ENCODE measurements at places on chromosomes 12 and 14.

DNA sequence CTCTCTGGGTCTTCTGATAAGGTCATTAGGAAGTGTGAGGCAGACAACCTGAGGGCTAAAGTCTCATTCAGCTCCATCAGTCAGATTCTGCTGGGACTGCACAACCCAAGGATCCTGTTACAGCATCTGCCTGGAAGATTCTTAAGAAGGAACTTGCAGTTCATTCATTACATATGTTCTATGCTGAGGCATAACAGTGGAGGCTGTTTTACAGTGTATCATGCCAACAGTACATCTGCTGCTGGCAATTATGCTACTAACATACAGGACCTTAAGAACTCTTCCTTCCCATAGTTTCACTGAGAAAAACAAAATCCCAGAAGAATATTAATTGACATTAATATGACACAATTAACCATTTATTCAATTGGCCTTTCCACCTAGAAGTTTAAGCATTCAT, 968.6 kb downstream of the DIO2 start:
- DNase-seq: no peak

- no peak for DNase-seq
Measured at GRCh38 chr14:71658261-71658860, 273.9 kb upstream of the RGS6 start.

- peak; percentile 6 for DNase-seq
Measured at GRCh38 chr14:56491299-56492285, 88.0 kb upstream of the TMEM260 start.

DNA sequence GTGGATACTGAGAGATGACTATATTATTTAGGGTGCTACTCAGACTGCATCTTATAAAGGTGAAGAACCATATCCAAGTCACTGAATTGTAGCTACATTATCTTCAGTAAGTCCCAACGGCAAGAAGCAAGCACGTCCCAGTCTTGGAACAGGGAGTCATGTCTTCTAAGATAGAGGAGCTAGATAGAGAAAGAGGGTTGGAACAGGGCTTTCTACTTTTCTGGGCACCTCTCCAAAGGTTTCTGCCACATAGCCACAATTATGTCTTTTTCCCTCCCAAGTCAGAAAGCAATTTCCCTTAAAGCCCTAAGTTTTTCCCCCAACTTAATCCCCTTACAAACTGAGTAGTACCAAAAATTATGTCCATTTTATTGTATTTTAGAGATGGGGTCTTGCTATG, 22.4 kb downstream of the MAPK1IP1L start:
- DNase-seq: no peak

- DNase-seq: no peak
Measured at GRCh38 chr12:64745980-64746379, 13.2 kb downstream of the GNS start.

DNA sequence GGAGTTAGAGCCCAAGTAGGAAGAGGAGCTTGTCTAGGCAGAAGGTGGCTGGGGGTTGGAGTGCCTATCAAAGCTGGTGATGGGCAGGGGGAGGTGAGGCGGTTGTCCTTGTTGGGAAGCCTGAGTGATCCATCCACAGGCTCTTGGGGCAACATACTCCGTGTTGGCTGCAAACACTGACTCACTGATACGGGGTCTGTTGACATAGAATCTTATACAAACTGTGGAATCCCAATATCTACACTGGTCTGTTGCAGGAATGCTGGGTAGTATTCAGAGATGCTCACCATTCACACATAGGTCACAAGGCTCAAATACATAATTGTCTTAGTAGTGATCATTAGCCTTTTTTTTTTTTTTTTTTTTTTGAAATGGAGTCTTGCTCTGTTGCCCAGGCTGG, 26.0 kb downstream of the ERH start:
- DNase-seq: no peak

DNA sequence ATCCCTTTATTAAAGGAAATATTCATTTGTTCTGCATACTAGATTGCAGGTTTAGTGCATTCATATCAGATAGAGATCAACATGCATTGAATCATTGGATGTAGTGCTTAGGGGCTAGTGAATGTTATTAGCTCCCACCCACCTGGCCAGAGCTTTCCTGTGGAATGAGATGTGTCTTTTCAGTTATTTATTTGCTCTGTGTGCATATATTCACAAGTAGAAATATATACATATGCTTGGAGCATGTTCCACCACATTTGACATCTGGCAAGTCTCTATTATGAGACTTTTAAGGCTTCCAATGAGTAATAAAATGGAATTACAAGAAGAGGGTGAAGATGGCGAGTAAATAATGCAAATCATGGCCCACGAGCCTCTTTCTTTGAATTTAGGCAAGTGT, 180.0 kb upstream of the LMO3 start:
- DNase-seq: no peak

- no peak for DNase-seq
Measured at GRCh38 chr12:107397890-107398500, 287.6 kb upstream of the PWP1 start.

DNA sequence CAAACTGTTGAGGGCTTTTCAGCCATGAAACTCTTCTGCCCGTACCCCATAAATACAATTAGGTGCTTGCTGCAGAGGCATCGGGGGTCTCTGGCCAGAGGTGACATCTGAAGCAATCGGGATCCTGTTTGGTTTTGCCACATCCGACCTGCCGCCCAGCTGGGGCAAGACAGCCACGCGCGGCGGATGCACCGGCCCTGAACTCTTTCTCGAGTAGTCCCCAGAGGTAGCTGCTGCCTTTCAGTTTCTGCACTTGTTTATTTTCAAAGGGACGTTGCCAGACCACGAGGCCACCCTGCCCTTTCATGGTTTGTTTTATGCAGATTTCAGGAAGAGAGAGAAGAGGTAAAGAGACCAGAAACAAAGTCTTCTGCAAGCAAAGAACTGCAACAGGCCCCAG, 10.6 kb upstream of the MLXIP start:
- no peak for DNase-seq

- DNase-seq: peak; percentile 65
Measured at GRCh38 chr14:49999146-49999761, 106.4 kb downstream of the ARF6 start.

Data from stimulated activated CD4-positive, alpha-beta T cell treated with anti-CD3 and anti-CD28 coated beads, TNF-alpha, amount 100 ng/mL, for 48 hours (primary cell).